ENCODE measurements at places on chromosomes 7 and 10.

GRCh38 chr7:112421666-112422486 lies 28.4 kb upstream of the IFRD1 start:
- DNase-seq: no peak

GRCh38 chr10:44477046-44477425 lies 92.1 kb upstream of the CXCL12 start:
- no peak for DNase-seq

DNA sequence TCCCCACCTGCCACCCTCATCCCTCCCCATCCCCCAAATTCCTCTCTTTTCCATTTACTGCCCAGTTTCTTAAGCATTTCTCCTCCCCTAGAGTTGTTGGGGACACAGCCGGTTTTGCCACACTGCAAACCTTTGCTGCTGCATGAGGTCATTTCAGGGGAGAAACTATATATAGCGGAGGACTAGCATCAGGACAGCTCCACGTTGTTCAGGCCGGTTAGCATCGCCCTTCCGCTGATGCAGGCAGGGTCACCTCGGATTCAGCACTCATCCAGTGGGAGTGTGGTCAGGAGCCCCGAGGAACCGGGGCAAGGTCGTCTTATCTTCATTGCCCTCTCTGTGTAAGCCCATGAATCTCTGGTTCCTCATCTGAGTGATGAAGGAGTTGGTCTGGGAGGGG lies 15.6 kb downstream of the UBTD1 start:
- DNase-seq: no peak

DNA sequence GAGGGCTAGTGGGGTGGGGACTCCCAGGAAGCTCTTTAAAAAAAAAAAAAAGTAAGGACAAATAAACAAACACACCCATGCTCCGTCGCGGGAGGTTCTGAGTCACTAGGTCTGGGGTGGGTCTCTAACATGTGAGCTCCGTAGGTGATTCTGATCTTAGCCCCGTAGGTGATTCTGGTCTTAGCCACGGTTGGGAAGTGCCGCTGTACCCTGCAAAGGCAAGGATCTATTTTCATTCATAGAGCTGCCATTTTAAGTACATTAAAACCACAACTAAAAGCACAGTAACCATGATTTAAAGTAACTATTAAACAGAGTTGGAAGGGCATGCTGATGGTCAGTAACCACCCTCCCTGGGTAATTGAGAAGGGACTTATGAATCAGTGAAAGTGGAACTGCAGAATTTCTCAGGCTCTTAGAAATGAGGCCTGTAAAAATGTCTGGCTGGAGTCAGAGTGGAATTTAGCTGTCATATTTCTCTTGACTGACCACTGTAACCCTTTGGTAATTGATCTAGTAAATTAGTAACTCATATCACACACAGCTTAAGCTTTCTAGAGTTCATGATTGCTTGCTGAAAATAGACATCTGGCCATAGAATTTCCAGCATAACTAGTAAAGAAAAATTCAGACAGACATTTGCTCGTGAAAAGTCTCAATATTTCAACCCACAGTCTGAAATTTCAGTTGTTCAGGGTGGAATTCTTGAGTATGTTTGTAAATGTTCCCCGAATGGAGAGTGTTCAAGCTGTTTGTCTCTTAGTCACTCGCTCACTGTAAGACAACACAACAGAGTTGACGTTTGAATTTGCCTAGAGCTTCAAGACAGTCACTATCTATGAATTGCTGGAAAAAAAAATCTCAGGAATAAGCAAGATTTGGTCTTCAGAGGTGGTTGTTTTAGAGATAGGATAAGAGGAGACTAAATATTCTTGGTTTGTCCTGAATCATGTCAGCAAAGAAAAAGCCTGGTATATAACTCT lies 34.2 kb upstream of the TCF7L2 start:
- no peak for DNase-seq

GRCh38 chr7:13948019-13948801 lies 41.3 kb downstream of the ETV1 start:
- no peak for DNase-seq

GRCh38 chr7:22403344-22403743 lies 46.4 kb upstream of the RAPGEF5 start:
- DNase-seq: no peak

Measured in T-helper 2 cell treated with Interferon-gamma antibody and Interleukin-4, amounts not matched to agents 5 μg/mL and 100 μg/mL, for 36 hours (primary cell).